ENCODE measurements at places on chromosomes 2 and 18.

- DNase-seq: no peak
Observed at GRCh38 chr2:191070276-191070675, 56.3 kb upstream of the STAT1 start.

DNA sequence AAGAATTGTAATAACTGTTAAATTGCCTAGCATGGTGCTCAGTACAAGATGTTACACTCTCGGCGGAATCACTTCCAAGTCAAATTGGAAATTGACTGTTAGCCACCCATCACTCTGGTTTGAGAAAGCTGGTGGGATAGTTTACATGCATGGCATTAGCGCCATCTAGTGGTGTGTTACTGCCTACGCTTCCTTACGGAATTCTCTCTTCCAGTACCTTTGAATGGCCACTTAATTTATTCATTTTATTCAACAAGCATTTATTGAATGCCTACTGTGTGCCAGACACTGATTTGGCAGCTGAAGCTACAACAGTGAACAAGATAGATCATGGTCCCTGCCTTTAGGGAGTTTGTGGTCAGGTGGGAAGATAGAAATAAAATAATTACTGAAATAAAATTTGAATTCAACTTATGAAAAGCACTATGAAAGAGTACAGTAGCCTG is 171.2 kb downstream of the TMEM247 start:
- DNase-seq: peak; percentile 23

- no peak for DNase-seq
Observed at GRCh38 chr2:233404222-233404621, 49.9 kb downstream of the DGKD start.

GRCh38 chr2:98063291-98063854 is 23.6 kb upstream of the VWA3B start:
- DNase-seq: no peak

GRCh38 chr2:45014016-45014702 is 4.9 kb upstream of the SIX2 start:
- DNase-seq: no peak

DNA sequence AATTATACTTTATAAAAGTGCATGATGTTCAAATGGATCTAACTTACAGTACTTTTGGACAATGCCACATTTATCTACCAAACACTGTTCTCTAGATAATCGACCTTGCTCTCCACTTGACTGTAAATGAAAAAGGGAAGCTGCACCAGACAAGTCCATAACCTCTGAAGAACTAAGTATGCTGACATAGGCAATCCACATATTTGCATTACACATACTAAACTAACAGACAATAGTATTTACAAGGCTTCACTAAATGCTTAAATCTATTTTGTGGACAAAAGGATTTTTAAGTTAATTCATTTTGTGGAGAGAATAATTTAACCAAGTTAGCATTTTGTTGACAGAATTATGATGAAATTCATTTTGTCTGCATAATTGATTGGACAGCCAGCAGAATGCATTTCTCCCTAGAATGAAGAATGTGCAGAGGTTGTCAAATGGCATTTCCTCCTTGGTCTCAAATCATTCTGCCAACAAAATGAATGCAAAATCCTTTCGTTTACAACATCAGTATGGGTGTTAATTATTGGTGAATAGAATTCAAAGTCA is 520.9 kb downstream of the CPS1 start:
- DNase-seq: no peak

DNA sequence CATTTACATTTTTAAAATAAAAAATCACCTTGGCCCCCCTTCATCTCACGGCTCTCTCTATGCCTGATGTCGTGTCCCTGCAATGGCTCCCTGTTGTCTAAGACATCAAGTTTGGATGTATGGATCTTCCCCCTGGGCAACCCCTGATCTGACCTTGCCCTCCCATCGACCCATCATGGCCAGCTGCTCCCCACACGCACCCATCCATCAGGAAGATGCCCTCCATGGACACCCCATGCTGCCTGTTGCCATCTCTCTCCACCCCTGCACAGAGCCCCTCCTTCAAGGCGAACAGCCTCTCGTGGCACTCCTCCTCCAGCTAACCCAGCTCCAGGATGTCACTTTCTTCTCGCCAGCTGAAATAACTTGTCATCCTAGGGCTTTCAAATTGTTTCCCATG is 59.5 kb downstream of the DPYSL5 start:
- no peak for DNase-seq

DNA sequence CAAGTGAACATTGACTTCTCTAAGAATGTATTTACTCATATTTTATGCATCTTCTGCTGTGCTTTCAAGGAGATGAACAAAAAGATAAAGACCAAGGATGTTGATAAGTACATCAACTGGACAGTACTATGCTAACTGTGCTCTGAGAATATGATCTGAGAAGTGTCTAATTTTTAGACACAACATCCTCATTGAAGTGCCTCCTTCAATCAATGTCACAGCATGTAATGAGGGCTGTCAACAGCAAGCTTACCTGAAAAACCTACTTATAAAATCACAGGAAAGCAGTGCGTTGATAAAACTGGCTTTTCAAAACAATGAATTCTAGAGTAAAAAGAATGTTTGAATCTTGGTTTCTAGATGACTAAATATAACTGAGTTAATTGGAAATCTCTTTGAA is 452.9 kb upstream of the DSEL start:
- DNase-seq: no peak

DNA sequence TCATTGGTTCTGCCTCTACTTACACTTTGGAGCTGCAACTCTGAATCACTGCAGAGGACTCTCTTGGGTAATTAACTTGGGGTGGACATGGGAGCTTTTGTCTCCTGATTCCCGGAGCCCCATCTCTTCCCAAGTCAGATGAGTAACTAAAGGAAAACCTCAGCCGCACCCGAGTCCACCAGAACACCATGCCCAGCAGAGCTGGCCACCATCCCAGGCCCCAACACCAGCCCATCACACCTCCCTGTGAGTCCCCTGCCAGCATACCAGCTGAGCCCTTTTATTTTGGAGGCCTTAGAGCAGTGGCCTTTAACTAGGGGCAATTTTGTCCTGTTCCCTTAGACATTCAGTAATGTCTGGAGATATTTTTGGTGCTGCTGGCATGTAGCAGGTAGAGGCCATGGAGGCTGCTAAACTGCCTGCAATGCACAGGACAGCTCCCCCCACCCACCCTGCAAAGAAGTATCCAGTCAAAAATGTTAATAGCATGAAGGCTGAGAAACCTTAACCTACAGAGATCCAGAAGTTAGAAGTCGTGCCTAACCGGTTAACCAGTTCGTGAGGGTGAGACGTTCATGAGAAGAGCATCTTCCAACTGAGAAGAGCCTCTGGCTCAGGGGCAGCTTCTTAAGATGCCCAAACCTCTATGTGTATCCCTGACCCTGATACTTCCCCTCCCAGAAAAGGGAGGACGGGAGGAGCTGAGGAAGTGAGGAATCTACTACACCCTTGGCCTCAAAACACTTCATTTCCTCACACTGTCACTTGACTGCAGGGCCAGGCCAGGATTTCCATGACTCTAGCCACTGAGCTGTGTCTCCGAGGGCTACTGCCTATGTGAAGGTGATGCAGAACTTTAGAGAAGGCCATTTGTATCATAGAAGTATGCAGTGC is 139.9 kb upstream of the EPAS1 start:
- DNase-seq: no peak

- no peak for DNase-seq
Observed at GRCh38 chr18:4557502-4557901, 102.4 kb upstream of the DLGAP1 start.

DNA sequence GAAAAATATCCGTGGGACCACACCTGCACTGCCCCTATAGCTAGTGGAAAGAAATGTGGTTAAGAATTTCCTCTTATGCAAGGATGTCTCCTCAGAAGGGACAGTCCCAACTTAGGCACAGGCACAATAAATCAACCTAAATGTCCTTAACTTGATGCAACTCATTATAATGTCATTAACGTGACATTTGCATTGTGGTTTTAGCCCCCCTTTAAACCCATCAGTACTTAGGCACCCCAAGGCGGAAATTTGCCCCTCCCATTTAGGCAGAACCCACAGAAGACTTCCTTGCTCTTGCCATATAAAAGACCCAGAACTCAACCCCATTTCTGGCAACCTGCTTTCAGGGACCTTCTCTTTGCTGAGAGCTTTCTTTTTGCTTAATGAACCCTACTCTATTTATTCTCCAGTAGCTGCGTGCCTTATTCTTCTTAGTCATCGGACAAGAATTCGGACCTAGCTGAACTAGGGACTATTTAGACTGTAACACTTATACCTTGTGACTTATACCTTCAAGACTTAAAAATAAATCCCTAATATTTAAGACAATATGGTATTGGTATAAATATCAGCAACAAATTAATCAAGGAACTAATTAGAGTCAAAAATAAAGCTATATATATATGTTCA is 1281.6 kb upstream of the TMEFF2 start:
- no peak for DNase-seq

- no peak for DNase-seq
Observed at GRCh38 chr2:58932801-58933200, 691.7 kb upstream of the FANCL start.

GRCh38 chr2:38375696-38376345 is 1.3 kb downstream of the ATL2 start:
- no peak for DNase-seq

DNA sequence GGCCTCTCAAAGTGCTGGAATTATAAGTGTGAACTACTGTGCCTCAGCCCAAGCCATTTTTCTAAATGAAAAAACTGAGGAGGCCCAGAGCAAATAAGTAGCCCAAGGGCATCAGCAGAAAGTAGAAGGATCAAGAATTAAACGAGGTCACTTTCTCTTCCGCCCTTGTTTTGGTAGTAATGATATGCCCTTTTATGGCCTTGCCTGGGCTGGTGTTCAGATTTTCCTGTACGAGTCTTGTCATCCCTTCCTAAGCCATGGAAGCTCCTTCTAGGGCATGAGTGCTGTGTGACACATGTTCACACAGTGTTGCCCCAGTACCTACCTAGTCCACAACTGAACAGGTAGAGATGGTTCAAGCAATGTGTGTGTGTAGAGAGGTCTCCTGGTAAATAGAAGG is 6.6 kb downstream of the HPCAL1 start:
- no peak for DNase-seq

DNA sequence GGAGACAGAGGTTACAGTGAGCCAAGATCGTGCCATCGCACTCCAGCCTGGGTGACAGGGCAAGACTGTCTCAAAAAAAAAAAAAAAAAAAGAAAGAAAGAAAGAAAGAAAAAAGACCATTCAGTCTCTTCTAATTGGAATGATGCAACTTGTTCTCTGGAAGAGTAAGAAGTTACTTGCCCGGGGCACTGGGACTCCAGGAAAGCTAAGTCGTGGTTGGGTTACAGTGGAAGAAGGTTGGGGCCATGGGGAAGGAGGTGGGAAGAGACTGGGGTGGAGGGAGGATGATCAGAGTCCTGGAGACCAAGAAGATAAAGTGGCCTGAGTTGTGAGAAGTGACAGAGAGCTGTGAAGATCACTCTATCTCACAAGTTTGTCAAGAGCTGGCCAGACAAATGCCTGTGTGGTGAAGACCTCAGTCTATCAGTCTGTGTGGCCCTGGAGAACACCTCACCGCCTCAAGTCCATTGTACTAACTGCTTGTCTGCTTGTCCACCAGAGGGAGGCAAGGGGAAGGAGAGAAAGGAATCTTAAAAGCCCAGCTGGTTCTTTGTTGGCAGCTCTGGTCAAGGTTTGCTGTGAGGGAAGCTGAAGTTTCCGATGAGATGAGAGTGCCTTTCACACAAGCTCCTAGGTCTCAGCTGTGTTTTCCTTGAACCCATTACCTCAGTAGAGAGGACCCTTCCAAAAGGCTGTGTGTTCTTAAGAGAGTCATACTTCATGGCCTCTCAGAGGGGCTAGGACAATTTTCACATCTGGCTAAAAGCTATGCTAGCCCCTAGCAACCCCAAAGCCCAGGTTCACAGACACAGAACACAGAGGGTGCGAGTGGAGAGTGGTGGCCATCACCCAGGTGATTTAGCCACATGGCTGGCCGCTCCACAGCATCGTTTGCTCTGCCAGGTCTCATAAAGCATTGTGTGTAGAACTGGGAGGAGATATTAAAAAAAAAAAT is 72.0 kb upstream of the TMEM178A start:
- no peak for DNase-seq

GRCh38 chr18:34600874-34601656 is 109.0 kb upstream of the DTNA start:
- no peak for DNase-seq

- DNase-seq: no peak
Observed at GRCh38 chr2:179612591-179613298, 248.7 kb downstream of the ZNF385B start.

DNA sequence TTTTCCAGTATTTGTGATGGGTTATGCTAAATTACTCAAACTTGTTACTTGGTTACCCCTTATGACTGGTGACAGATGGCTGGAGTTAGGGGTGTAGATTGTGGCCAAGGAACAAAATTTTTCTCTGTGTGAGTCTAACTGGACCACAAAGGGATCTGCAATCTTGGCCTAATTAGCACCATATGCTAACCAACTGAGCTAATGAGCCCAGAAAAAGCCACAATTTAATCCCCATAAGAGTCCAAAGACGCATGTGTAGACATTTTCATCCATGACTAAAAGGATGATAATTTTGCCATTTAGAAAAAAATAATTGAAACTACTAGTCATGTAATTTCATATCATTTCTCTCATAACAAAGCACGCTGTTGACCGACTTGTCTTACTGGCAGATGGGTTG is 151.2 kb downstream of the ABCA12 start:
- no peak for DNase-seq

DNA sequence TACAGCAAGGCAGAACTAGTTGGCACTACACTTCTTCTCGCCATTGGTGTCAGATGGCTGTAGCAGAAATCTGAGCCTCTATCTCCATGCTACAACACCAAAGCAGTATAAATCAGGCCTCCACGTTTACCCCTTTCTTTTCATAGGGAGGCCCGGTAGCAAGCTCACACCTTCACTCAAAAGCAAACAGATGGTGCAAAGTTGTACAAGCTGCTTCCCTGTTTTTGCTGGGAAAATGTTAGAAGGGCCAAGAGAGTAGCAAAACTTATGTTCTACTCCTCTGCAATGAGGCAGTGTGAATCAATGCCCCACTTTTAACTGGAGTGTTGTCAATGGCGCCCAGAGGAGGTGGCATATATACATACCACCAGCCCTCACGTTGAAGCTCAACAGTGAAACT is 369.6 kb upstream of the NRXN1 start:
- no peak for DNase-seq

DNA sequence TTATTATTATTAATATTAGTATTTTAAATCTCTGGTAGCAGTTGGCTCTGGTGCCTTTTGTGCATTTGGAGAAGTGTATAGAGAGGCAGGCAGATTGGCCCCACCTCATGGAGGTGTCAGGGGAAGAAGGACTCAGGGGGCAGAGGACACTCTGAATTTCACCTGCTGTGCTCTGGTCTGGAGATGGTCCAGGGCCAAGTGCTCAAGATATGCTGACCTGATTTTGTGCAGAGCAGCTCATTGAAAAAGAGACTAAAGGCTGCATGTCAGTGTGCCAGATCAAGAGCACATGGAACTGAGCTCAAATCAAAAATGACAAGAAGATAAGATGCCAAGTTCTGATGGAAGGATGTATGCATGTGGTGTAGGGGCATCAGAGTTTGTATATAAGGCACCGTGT is 323.6 kb upstream of the TNP1 start:
- DNase-seq: no peak

GRCh38 chr2:170512266-170512665 is 202.9 kb upstream of the SP5 start:
- DNase-seq: no peak

Measured in GM12892 (cell line).